ENCODE measurements at places on chromosomes 1 and 21.

DNA sequence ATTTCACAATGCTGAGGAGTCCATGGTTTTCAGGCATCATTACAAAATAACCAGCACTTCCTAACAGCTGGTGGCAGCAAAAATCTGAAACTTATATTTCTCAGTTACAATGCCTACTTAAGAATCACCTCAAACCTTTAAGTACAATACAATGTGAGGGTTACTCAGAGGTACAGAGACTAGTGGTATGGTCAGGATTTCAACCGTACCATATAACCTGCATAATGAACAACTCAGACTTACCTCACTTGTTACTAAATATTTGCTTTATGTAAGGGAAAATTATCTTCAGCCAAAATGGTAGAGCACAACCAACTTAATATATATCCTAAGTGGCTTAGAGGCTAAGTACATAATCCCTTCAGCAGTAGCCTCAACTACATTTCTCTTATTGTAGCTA, 344.5 kb downstream of the SMYD3 start:
- no peak for DNase-seq

GRCh38 chr1:157496121-157496526, 56.2 kb downstream of the FCRL5 start:
- peak; percentile 58 for DNase-seq

DNA sequence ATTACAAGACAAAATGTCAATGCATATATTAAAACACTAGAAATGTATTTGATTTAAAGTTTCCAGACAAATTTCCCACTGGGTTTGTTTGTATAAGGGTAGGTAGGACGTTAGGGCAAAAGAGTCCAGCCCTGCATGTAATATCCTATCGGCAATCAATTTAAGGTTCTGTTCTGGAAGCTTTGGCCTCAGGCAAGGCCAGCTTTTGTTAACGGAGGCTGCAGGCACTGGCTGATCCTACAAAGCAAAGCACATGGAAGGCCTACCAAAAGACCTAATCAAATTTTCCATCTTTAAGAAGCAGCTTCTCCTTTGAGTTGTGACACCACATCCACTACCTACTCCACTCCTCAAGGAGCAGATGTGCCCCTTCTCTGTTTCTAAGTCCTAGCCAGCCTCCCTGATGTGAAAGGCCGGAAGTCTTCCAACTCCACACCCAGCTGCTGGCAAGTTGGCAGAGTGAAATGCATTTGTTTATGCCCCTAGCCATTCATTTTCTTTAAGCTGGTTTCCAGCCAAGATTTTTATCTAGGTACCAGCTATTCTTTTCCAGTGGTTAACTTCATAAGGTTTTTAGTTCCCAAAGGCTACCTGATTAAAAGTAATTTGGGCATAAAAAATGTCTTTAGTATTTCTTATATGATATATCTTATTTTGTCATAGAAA, 452.6 kb downstream of the PTBP2 start:
- DNase-seq = no peak

DNA sequence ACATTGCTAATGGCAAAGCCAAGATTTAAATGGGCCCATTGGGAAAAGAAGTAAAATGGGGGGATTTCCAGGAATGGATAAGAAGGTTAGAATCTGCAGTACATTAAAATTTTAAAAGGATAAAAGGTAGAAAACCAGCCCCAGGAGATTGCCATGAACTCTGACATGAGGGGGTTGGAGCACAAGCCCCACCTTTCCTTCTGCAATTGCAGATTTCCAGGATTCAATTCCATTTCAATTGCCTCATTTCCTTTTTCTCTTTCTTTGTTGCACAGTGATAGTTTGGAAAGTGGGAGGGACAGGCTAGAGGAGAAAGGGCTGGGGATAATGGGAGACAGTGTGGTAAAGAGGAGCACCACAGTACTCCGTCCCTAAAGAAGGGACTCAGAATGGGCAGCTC, 238.5 kb upstream of the RAB4A start:
- no peak for DNase-seq

- peak; percentile 37 for DNase-seq
Observed at GRCh38 chr21:30340714-30341573, 3.5 kb upstream of the KRTAP27-1 start.

DNA sequence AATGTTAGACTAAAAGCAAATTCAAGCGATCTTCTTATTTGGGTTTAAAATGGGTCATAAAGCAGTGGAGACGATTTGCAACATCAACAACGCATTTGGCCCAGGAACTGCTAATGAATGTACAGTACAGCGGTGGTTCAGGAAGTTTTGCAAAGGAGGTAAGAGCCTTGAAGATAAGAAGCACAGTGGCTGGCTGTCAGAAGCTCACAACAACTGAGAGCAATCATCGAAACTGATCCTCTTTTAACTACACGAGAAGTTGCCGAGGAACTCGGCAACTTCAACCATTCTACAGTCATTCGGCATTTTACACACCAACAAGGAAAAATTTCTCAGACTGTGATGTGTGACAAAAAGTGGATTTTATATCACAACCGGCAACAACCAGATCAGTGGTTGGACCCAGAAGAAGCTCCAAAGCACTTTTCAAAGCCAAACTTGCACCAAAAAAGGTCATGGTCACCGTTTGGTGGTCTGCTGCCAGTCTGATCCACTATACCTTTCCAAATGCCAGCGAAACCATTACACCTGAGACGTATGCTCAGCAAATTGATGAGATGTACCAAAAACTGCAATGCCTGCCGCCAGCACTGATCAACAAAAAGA, 47.9 kb downstream of the ASH1L start:
- peak; percentile 19 for DNase-seq

- peak; percentile 57 for DNase-seq
Observed at GRCh38 chr1:86616871-86617270, 70.0 kb downstream of the CLCA4 start.

GRCh38 chr1:230281556-230281955, 144.6 kb downstream of the PGBD5 start:
- DNase-seq = no peak

GRCh38 chr1:193184776-193185175, 1.6 kb downstream of the B3GALT2 start:
- DNase-seq = no peak

DNA sequence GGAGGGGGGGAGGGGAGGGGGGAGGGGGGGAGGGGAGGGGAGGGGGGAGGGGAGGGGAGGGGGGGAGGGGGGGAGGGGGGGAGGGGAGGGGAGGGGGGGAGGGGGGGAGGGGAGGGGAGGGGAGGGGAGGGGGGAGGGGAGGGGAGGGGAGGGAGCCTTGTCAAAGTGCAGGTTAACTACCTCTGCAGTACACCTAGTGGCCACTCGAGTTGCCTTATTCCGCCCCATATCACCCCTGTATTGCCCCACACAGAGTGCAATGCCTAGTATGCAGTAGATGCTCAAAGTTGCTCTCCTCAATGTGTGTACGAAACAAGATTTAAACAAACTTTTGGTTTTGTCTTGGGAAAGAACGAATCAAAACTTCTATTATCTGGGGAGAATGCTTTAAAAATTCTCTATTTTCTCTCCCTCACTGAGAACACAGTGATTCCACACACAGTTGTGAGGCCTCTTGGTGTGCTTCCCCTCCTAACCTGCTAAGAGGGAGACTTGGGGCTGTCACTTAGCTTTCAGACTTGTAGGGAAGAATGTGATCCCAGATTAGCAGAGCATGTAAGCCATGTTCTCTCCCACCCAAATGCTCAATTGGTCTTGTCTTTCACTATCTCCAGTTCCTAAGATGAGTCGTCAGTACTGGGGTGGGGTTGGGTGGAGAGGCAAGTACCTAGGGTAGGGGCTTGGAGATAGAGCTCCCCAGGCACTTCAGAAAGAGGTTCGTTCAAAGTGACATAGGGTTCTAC, 79.7 kb upstream of the MAP10 start:
- DNase-seq = no peak

DNA sequence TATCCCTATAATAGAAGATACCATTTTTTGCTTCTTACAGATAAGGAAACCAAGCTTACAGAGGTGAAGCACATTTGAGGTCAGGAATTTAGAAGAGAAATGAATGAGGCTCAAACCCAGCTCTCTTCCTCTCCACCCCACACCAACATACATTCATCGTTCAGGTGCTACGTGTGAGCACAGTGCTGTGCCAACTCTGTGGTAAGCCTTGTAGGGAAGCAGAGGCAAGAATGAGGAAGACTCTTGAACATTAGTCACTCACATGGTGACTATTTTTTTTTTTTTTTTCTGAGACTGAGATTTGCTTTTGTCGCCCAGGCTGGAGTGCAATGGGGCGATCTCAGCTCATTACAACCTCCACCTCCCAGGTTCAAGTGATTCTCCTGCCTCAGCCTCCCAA, 314.0 kb downstream of the NTNG1 start:
- no peak for DNase-seq

DNA sequence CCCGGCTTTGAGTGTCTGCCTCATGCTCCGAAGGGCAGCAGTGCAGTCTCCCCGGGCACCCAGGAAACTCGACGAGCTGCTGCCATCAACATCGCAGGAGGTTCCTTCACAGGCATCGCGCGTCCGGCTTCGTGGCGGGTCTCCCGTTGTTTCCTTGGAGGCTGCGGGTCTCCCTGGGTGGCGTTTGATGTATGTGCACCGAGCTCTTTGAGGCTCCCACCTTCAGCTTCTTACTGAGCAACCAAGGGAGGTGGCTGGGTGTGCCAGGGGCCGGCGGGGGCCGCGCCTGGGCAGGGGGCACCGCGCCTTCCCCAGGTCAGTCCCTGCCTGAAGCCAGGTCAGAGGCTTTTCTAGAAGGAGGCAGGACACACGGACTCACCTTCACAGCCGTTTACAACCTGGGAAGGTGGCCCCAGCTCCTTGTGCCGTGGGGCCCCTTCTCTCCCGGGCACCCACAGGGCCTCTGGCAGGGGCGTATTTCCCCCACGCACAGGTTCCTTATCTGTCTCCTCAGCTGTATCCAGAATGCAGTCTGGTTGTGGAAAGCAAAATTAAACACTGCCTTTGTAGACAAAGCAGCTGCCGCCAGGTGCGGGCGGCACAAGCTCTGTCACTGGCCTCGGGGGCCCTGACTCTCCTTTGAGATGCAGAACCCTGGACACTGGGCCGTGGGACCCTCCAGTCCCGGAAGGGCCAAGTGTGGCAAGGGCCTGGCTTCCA, 21.7 kb upstream of the PEX10 start:
- DNase-seq = no peak

GRCh38 chr21:24870633-24871032, 736.6 kb downstream of the MRPL39 start:
- no peak for DNase-seq

DNA sequence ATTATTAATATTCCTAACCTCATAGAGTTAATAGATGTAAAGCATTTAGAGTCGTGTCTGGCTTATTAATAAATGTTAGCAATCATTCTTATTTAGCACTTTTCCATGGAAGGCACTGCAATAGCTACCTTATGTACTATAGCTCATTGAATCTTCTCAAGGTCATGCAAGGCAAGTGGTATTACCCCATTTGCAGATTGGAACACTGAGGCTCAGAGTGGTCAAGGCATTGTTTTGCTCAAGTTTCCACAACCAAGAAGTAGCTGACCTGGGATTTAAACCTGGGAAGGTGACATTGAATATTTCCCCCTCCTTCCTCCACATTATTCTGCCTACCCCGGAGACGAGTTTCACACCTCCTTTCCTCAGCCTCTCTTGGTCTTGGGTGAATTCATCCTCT, 37.8 kb upstream of the EYA3 start:
- no peak for DNase-seq

DNA sequence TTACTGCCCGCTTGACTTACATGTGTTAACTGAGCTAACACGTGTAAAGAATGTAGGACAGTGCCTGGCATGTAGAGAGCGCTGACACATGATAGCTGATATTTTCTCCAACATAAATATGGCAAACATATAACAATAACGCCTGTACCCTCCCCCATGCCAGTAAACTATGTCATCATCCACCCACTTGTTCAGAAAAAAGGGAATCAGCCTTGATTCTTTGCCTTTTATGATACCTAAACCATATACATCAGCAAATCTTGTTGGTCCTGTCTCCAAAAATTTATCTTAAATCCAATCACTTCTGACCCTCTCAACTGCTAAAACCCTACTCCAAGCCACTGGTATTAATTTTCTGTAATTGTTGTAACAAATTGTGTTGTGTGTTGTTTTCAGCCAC, 1.1 kb upstream of the ZNF692 start:
- DNase-seq = no peak

DNA sequence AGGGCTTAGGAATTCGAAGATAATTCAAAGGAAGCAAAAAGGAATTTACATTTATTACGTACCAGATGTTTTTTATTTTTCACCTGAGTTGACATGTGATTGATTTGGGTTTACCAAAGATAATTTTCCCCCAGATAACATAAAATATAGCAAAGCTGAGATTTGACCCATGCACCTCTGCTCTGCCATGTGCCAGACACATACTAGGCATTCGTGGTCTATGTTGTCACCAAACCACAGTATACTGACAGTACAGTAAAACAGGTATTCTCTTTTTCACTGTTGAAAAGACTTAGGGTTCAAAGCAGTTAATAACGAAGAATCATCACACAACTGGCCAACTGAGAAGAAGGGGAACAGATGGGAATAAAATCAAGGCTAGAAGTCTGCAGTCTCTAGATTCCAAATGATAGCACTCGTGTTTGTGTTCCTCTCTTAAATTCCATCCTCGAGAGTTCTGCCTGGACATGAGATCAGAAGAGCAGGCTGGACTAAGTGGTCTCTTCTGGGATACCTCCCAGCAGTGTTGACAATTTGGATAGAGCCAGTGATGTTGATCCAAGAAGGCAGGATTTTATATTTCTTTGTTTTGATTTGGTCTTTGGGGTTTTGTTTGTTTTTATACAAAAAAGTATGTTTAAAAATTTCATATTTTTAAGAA, 85.3 kb upstream of the RAVER2 start:
- no peak for DNase-seq

GRCh38 chr1:156676114-156676819, 940 bp downstream of the NES start:
- DNase-seq = no peak

GRCh38 chr1:199272628-199273086, 633.8 kb downstream of the PTPRC start:
- DNase-seq = peak; percentile 24

DNA sequence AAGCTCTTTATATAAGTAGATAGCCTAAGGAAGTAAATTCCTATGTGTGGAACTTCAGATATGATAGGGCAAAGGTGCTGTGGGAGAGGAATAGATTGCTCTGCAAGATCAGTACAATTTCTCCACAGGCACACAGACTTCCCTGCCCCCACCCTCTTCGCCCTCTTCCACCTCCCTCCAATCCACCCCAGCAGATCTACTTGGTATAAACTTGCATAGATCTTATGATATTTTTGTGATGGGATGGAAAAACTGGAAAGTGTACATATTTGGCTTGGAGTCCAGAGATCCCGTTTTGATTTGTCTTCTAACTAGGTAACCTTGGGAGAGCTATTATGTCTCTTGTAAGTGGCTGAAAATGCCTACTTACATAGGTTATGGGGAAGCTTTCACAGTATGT, 586.3 kb upstream of the USP24 start:
- DNase-seq = no peak

DNA sequence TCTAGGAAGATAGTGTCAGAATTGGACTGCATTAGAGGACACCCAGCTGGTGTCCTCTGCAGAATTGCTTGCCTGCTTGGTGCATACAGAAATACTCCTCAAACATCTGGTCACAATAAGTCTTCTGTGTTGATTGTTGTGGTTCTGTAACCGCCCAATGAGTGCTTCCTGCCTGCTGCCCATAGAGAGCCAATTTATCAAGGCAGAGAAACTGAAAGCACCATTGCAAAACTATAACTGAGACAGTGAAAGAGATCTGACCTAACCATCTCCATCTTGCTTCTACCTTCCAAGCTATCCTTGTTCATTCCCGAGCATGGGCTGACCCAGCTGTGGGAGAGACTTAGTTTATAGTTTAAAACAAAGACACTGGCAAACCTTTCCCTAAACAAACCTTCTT, 462.4 kb upstream of the RGS18 start:
- no peak for DNase-seq
